ENCODE measurements at places on chromosomes 6 and 20.

GRCh38 chr20:37878835-37879599 is 23.9 kb upstream of the VSTM2L start:
- no peak for DNase-seq

DNA sequence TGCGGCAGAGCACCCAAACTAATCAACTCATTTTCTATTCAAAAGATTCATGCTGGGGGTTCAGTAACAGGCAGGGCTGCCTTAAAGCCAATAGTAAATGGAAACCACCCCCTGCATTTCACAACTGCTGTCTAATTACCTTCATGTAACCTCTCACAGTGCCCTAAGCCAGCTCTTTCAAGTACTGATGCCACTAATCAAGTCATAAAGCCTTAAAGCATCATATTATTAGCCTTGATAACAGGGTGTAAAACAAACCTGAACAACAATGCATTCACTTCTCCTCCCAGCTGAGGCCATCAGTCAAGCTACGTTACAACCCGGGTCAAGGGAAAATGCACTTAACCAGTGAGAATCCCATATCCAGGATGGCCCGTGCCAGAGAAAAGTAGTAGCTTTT is 33.0 kb downstream of the TRERF1 start:
- DNase-seq: no peak

DNA sequence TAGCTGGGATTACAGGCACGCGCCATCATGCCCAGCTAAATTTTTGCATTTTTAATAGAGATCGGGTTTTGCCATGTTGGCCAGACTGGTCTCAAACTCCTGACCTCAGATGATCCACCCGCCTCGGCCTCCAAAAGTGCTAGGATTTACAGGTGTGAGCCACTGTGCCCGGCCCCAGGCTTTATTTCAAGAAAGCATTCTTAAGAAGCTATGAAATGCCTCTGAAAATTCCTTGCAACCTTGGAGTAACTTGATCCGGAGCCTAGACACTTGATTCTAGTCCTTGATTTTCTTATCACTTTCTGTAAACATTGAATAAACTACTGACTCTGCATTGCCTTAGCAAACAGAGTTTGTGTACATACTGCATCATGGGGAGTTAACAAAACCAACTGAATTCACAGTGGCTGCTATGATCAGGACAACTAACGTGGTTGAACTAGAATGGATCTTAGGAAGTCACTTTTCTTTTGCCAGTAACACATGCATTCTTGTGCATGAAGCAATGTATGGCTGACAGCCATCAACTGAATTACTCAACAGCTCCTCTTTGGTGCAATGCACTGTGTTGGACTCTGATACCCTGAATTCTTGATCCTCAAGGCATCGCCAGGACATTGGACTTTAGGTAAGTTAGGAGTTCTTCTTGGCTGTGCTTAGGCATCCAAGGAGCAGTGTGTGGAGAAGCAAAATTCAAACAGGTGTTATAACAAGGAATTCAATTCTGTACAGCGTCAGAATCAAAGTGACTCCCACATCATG is 102.8 kb upstream of the TMEM170B start:
- DNase-seq: no peak

DNA sequence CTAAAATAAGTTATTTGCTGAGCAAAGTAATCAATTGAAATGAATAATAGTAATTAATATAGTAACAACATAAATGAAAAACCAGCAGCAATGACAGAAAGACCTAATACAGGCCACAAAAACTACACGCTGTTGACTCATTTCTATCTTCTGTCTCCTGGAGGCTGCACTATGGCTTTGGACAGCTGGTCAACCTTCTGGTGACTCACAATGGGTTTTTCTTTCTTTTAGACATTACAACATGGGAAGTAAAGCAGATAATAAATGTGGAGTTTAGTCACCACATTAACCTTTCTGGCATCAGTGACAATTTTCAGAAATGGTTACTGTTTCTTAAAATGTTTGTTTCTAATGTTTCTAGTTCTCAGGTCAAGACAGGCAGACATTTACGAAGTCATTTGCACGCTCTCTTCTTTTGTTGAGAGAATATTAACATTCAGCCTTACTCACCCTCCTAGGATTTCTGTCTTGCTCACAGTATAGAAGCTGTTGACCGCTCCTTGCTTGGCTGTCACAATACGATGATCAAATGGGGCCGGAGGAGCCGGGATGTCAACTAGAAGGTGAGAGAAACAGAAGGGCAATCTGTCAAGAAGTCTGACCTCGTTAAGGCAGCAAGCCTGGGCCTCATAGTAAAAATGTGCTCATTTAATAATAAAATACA is 62.2 kb downstream of the MYLK4 start:
- DNase-seq: no peak

DNA sequence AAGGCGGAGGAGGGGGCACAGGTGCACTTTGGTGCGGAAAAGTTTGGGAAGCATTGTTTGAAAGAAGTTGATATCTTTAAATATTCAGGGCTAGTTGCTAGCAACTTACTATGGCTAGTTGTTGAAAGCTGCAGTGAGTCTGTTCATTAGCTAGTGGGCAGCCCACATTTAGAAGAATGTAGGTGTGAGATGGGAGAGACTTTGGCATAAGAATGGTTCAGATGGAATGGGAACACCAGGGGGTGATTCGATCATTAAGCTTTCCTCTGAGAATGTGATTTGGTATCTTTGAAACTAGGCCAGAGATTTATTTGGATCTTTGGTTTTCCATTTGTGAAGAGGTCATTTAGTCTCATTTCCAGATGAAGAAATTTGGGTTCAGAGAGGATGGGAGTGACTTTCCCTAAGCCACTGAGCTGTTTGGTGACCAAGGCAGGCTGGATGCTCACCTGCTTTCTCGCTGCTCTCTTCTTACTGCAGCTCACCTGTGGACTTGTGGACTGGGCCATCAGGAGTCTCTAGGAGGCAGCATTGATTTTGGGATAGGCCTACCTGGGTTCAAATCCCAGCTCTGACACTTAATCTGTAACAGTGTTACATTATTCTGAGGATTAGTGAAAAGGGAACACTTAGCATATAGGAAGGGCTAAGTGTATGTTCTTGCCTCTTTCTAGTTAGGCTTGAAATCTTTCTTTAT is 62.9 kb downstream of the CARMIL1 start:
- DNase-seq: no peak

- no peak for DNase-seq
Measured at GRCh38 chr6:165769401-165769800, 106.4 kb upstream of the PDE10A start.

GRCh38 chr20:1427457-1428054 is 34.7 kb upstream of the FKBP1A start:
- no peak for DNase-seq

Data from KBM-7 (cell line).